Fibroblast of mammary gland (primary cell): ENCODE measurements at places on chromosomes 1 and 21.

- DNase-seq = no peak
These were observed 153.9 kb upstream of the B3GALT2 start for GRCh38 chr1:193340331-193340730.

DNA sequence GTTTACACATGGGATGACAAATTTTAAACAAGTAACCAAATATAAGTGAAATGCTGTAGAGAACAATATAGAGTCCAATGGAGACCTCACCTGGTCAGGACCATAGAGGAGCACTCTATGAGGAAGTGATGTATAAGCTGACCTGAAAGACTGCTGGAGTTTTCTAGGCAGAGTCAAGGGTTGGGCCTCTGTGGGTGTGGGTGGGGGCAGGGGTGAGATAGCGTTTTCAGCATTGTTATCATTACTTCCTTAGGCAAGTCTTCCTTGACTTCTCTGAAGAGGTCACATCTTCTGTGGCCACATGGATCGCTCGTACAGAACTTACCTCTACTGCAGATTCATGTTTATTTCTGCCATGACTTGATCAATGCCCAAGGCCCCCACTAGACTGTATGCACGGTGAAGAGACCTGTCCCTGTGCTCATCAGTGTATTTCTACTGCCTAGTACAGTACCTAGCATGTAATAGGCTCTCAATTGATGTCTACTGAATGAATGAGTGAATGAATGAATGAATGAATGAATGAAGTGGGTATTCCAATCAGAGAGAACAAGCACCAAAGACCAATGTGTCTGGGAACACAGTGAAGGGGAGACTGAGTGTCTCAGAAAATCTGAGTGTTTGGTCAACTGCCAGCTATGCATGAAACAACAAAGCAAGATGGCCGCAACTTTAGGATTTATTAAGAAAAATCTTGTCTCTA, 116.5 kb downstream of the RNF220 start:
- DNase-seq = no peak

- peak; percentile 99 for DNase-seq
These were observed at the start of gene DYRK1A for GRCh38 chr21:37366482-37367316. Gene DYRK1A, plus strand, starts transcription at chr21:37366773. Its CDS starts 53,602 bp downstream, at chr21:37420375.

- no peak for DNase-seq
These were observed 95.2 kb downstream of the PTPN14 start for GRCh38 chr1:214455971-214456867.

DNA sequence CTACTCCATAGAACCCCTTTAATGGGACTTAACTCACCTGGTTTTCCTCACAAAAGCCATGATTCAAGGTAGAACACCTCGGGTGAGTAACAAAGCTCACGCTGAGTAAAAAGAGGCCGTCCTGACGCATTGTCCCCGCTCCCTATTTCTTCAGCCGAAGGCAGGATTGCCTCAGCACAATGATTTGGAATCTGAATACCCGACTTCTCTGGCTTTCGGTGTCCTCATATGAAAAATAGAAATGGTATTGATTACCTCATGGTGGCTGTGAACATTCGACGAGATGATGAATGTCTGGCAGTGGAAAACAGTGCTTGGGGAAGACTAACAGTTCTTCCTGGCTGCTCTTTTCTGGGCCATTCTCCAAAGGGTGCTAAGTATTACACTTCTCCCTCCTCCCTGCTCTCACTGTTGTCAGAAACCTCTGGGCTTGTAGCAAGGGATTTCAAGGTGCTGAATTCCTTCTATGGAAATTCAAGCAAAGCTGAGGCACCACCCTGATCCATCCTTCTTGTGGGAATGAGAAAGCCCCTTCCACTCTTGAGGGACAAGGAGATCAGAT, 148.3 kb downstream of the C1orf94 start:
- DNase-seq = no peak

- no peak for DNase-seq
These were observed 19.0 kb downstream of the RCC2 start for GRCh38 chr1:17420391-17420918.

DNA sequence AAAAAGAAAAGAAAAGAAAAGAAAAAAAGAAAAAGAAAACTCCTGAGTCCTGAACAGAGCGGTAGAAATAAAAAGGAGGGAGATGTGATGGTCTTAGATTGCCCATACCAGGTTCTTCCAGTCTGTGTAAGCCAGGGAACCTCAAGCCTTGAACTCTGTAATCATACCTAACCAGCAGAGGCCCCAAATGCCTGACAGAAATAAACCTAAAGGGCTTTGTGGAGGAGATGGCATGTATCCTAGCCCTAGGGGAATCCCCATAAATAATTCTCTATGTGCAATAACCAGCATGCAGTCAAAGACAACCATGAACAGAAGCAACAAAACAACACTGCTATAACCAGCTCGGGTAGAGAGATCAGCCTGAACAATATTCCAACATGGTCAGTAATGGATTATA, 40.4 kb downstream of the USP48 start:
- no peak for DNase-seq

DNA sequence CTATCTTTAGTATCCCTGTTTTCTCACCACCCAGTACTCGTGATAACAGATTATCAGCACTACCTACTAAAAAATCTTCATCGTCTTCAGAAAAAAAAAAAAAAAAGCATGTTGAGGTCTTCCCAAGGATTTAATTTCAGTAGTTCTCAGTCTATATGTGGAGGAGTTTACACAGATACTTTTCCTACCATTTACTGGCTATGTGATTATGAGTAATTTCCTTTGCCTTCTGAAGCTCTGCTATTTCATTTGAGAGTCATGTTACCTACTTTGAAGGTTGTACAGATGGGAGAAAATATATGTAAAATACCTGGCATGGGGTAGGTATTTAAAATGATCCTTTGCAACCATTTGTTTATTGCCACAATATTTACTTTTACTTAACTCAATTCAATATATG, 399.7 kb downstream of the NEGR1 start:
- no peak for DNase-seq
